ENCODE measurements at places on chromosomes 3 and 15.

- no peak for DNase-seq
Observed at GRCh38 chr3:175007306-175007705, 148.2 kb downstream of the NAALADL2 start.

- DNase-seq = no peak
Observed at GRCh38 chr3:9251055-9251786, 1.8 kb upstream of the SRGAP3 start.

- no peak for DNase-seq
Observed at GRCh38 chr3:19885468-19885867, 48.5 kb downstream of the EFHB start.

DNA sequence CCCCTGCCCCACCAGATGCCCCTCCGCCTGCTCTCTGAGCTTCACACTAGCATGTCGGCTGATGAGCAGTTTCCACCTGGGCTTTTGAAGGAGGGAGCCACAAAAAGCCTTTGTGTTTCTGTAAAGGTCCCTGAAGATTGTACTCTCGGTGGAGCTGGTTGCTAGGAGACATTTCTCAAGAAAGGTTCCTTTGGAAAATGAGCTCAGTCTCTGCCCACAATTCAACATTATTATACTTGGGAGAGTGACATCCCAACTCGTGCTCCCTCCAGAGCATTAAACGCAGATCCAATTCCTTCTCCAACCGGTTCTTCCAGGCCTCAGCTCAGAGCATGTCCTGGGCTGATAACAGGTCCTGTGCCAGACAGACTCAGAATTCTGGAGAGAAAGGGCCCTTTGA lies 26.8 kb upstream of the FAM107A start:
- DNase-seq = no peak

DNA sequence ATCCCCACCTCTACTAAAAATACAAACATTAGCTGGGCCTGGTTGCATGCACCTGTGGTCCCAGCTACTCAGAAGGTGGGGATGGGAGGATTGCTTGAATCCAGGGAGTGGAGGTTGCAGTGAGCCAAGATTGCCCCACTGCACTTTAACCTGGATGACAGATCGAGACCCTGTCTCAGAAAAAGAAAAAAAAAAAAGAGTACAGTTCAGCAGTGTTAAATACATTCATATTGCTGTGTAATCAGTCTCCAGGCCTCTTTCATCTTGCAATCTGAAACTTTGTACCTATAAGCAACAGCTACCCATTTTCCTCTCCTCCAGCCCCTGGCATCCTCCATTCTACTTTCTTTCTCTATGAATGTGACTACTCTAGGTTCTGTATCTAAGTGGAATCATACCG lies 61.2 kb downstream of the LPP start:
- DNase-seq = no peak

- DNase-seq = no peak
Observed at GRCh38 chr15:90560229-90560776, 30.6 kb downstream of the CRTC3 start.

GRCh38 chr15:34373951-34374350 lies 7.0 kb upstream of the LPCAT4 start:
- DNase-seq = no peak

- no peak for DNase-seq
Observed at GRCh38 chr15:71238926-71239325, 123.7 kb downstream of the THSD4 start.

- DNase-seq = no peak
Observed at GRCh38 chr3:145911016-145911415, 250.0 kb downstream of the PLOD2 start.

- peak; percentile 15 for DNase-seq
Observed at GRCh38 chr3:56915966-56916586, 114.3 kb upstream of the ARHGEF3 start.

DNA sequence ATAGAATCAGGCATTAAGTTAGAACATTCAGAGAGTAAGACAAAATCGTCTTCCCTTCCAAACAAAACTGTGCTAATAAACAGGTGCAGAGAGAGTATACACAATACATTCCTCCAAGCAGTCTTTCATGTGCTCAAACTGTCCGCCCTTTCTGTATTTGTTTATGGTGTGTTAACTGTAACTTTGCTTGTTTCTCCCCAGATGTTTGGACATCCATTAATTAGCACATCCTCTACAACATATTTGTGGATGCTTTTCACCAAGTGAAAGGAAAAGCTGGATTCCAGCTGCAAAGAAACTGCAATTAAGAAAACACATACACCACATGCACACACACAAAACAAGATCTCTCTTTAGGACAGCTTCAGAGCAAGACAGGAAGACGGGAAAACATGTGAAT lies 912.6 kb downstream of the NTRK3 start:
- no peak for DNase-seq

DNA sequence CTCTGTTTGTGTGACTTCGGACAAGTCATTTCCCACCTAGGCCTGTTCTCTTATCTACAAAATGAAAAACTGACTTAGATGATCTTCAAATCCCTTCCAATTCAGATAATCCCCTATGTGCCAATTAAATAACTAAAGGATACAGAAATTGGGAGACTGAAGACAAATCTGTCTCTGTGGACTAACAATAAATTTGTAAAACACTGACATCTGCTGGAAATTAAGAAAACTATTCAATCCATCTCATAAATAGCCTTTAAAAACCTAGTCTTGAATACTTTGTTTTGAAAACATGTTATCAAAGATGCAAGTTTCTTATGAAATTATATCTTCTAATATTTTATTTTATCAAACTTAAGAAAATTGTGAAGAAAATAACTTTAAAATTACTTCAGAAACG lies 38.3 kb downstream of the MTHFS start:
- no peak for DNase-seq

- no peak for DNase-seq
Observed at GRCh38 chr15:66128116-66128680, 125.4 kb downstream of the MEGF11 start.

DNA sequence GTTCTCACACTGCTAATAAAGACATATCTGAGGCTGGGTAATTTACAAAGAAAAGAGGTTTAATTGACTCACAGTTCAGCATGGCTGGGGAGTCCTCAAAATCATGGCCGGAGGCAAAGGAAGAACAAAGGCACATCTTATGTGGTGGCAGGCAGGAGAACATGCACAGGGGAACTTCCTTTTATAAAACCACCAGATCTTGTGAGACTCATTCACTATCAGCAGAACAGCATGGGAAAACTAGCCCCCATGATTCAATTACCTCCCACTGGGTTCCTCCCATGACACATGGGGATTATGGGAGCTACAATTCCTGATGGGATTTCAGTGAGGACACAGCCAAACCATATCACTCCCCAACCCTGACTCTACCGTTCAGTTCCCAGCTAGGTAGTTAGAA lies 59.7 kb upstream of the MINAR1 start:
- DNase-seq = no peak

DNA sequence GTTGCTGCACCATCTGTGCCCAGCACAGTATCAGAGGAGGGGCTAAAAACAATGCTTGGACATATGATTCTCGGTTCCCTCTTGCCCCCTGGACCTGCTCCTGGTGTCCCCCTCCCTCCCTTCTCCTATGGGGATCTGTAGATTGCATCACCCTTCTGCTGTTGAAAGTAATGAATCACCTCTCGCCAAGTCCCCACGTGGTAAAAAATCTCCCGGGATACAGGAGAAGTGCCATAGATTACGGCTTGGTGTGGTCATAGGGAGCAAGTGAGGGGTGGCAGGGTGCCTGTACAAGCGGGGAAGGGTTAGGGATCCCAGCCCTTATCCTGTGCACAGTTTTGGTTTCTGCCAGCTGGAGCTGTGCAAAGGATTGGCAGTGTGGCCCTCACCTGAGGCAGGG lies 37.7 kb downstream of the AMOTL2 start:
- no peak for DNase-seq

GRCh38 chr3:170982733-170983132 lies 43.8 kb downstream of the SLC2A2 start:
- DNase-seq = no peak

DNA sequence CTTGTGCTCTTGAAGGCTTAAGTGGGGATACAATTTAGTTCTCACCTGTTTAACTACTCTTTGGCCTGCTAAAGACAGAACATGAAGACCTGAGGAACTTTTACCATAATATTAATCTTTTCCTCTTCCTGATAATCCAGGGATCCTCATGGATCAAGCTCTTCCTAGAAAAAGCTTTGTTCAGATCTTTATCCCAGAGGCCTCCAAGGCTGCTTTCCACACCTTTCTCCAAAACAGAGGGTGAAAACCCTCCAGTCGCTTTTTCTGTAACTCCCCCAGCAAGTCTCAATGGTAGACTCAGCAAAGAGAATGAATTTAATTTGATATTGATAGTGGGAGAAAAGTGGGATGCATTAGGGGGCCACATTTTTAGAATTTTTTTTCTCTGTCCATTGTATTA lies 203.6 kb downstream of the CGGBP1 start:
- DNase-seq = no peak

DNA sequence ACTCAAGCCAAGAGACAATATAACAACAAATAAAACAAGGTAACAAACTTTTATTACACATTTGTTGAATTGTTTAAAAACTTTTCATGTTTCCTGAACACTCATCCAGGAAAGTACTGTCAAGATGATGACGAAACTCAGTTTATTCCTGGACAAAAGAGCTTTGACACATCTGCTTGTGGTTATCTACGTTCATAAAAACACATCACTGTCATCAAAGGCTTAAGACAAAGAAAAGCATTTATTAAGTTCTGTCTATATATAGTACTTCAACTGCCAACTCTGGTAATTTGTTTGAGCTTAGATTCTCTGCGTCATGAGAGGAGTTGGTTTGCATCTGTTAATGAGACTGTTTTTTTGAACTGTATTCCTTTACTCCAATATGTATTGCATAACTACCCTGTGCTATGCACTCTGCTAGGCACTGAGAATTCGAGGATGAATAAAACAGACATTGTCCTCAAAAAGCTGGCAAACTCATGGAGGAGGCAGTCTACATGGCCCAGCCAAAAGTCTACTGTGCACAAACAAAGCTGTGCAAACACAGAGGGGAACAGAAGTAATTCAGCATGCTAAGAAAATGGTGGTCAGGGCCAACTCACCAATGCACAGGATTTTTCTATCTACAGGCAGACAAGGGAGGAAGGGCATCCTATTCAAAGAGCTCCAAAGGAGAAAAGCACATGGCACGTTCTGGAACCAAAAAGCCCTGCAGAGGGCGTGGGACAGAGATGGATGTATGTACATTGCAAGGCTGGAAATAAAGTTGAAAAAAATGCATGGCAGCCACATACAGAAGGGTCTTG lies 21.5 kb downstream of the PLD1 start:
- no peak for DNase-seq

DNA sequence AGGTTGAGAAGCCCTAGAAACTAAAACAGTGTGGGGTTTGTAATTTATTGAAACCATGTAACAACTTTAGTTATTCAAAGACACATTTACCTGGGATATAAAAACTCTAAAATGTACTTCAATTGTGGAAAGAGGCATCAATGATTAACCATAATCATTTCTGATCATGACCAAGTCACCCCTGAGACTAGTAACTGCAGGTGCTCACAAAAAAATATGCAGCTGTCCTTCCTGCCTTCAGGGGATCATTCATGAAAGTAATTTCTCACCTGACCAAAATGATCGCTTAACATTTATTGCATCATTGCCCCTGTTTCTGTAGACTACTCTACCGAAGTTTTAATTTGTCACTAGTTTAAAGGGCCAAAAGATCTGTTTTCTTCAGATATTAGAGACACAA lies 9.0 kb downstream of the ACP3 start:
- no peak for DNase-seq

DNA sequence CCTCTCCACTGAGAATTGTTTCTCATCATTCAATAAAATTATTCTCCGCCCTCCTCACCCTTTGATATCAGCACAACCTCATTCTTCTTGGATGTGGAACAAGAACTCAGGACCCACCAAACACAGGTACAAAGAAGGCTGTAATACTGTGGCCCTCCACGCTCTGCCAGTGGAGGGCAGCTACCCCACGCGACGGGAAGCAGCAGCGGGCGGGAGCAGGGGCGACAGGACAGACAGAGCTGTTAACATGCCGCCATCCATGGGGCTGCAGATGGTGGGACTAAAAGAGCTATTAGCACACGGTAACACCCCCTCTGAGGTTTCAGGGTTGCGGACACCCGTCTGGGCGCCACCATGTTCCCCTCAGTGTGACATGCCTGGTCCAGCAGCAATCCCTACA lies 37.5 kb downstream of the EMC4 start:
- DNase-seq = no peak

DNA sequence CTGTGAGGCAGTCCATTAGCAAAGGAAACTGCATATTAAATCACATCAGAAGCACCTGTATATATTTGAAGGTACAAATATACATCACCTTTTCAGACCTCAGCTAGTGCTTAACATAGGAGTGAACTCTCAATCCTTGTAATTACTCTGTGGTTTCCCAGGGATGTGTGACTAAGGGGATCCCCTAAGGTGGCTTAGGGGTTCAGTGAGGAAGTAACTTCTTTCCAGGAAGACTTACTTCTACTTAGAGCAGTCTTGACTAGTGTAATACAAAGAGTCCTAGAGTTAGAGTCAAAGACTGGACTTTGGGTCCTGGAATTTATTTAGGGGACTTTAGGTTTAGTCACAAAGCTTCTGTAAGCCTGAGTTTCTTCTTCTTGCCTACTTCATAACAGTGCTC lies 8.7 kb upstream of the SUMF1 start:
- no peak for DNase-seq

- peak; percentile 36 for DNase-seq
Observed at GRCh38 chr3:50246517-50246954, 10.5 kb downstream of the GNAI2 start.

- DNase-seq = no peak
Observed at GRCh38 chr15:88970232-88970631, 57.1 kb upstream of the MFGE8 start.

- DNase-seq = no peak
Observed at GRCh38 chr3:156151824-156152428, 31.5 kb downstream of the KCNAB1 start.

GRCh38 chr3:141789281-141789680 lies 26.1 kb downstream of the GRK7 start:
- DNase-seq = no peak

GRCh38 chr3:1446531-1446930 lies 353.7 kb downstream of the CNTN6 start:
- DNase-seq = no peak

DNA sequence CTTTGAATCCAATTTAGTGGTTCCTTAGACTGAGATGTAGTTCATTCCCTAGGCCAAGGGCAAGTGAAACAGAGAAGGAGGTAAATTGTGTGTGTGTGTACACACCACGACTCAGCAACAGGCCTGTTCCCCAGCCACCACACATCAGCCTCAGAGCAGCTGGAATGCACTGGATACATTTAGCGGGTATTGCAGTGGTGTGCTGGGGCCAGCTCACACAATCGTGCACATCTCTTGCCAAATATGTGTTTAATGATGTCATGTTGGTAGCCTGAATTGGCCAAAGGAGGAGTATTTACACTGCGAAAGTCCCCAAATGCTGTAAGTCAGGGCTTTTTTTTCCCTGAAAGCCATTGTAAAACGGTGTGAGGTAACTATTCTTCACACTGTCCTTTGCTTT lies 82.3 kb downstream of the RBPMS2 start:
- DNase-seq = no peak

GRCh38 chr3:152902141-152902669 lies 67.3 kb downstream of the P2RY1 start:
- no peak for DNase-seq

DNA sequence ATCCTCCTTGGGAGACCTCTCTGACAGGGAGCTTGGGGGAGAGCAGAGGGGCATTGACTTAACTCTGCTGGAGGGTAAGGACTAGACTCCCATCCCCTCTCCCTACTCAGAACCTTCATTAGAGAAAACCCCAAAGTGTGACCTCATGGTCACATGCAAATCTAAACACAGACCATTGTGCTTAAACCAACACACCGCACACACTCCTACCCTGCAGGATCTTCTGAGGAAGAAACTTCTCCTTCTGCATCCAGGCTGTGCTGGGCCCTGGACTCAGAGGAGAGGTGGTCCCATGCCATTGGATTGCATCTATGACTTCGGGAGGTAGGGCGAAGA lies 805 bp upstream of the PARP16 start:
- no peak for DNase-seq

Data from activated naive CD4-positive, alpha-beta T cell (primary cell).